ENCODE measurements at places on chromosomes 2 and 18.

- DNase-seq, result no peak
Measured at GRCh38 chr2:235267251-235267650, 226.6 kb upstream of the AGAP1 start.

GRCh38 chr2:29776406-29776805 lies 145.0 kb downstream of the ALK start:
- DNase-seq, result no peak

- DNase-seq, result no peak
Measured at GRCh38 chr2:3051266-3051665, 326.4 kb downstream of the EIPR1 start.

DNA sequence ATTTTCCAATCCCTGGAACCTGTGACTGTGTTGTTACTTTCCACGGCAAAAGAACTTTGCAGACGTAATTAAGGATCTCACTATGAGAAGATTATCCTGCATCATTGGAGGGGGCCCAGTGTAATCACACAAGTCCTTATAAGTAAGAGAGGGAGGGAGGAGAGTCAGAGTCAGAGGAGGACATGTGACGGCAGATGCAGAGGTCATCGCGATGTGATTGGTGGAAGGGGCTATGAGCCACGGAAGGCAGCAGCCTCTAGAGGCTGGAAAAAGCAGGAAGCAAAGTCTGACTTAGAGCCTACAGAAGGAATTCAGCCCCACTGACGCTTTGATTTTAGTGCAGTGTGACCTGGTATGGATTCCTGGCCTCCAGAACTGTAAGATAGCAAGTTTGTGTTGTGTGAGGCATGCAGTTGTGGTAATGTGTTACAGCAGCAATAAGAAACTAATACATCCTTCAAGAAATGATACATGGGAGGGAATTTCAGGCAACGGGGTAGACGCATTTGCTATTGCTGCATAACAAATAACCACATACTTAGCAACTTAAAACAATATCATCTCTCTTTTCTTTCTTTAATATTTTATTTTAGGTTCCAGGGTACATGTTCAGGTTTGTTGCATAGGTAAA lies 112.7 kb upstream of the SERPINE2 start:
- DNase-seq, result no peak

GRCh38 chr2:198961547-198961946 lies 496.2 kb downstream of the SATB2 start:
- DNase-seq, result no peak

- DNase-seq, result no peak
Measured at GRCh38 chr2:211503856-211504255, 947.5 kb downstream of the CPS1 start.

- no peak for DNase-seq
Measured at GRCh38 chr2:1407950-1408675, 5.2 kb upstream of the TPO start.

DNA sequence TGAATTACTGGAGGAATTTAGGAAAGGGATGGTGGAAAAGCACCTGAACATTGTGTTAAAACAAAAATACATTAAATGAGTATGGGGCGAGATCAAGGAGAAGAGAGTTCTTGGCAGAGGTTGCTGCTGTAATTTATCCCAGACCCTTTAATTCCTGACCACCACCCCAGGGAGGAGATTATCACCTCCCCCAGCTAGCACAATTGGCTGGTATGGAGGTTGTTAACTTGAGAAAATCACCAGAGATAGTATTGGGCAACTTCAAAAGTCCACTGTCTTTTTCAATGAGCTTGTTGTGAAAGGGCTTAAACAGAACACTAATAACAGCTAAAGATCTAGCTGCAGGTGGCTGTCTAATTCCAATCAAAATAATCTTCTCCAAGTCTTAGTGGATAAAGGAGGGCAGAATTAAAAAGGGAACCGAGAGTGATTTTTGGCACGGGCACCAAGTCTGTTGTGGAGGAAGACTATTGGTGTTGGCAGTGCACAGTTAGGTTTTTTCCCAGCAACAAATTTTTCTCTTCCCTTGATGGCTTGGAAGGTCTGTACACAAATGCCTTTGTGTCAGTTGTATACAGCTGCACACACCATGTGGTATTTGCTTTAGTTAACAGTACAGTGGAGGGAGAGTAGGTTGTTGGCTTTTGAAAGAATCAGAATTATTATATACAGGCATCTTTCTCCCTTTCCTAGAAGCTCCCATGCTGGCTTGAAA lies 289.5 kb downstream of the SLC4A3 start:
- no peak for DNase-seq
